Gastroesophageal sphincter (tissue), 4 donors: ENCODE measurements at places on chromosomes 1 and 21. TPM values are rescaled to one million over a fixed set of nuclear protein-coding genes. Genes with fewer than 3 reads are reported as not detected.

Gene NEK2
- total RNA-seq, result not detected

Gene LDLRAD2
- not detected for total RNA-seq

Gene ZBED6
- 17.9 TPM for total RNA-seq

Gene GFI1
- 0.94 TPM for total RNA-seq

GRCh38 chr1:152111515-152111968, 3.7 kb downstream of the TCHH start:
- ATAC-seq, result no peak

- no peak for ATAC-seq
Observed at GRCh38 chr1:175564723-175565122, 178.7 kb downstream of the TNR start.

- no peak for ATAC-seq
Observed at GRCh38 chr1:1098681-1099421, 17.0 kb downstream of the C1orf159 start.

- ATAC-seq, result no peak
Observed at GRCh38 chr1:53663529-53664300, 75.2 kb downstream of the GLIS1 start.

DNA sequence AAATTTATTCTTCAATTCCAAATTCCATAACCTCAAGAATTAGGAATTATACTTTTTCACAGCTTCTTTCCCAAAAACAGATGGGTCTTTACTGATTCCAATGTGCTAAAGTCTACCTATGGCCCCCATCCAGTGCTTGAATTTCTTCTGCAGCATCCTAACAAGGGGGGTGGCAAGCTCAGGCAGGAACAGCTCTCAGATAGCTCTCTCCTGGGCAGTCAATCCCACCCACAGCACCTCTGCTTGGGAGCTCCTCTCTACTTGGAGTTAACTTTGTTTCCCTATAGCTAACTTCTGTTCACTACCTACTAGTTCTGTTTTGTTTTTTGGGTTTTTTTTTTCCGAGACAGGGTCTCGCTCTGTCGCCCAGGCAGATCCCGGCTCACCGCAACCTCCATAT, 12.1 kb downstream of the RBBP5 start:
- ATAC-seq, result no peak

- no peak for ATAC-seq
Observed at GRCh38 chr1:14222086-14222485, 376.4 kb upstream of the KAZN start.

- no peak for ATAC-seq
Observed at GRCh38 chr1:115331558-115332331, 6.3 kb downstream of the NGF start.

- no peak for ATAC-seq
Observed at GRCh38 chr1:200260597-200261335, 149.1 kb downstream of the ZNF281 start.

DNA sequence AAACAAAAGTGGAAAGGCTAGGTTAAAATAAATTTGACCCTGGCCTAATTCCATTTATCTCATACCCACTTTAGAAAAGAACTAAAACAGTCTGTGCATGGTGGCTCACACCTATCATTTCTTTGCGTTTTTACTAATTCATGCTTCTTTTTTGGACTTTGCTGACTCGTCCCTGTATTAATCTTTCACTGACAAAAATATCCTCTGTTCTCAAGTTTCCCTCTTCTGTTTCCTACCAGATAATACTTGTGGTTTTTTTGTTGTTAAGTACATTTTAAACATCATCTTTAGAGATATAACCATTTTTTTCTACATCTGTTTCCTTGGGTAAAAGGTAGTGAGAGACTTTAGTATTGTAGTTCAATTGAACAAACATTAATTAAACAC, 11.5 kb downstream of the CNST start:
- ATAC-seq, result no peak

GRCh38 chr1:245978915-245979314, 528.2 kb downstream of the SMYD3 start:
- ATAC-seq, result no peak
